B cell (primary cell): ENCODE measurements at places on chromosomes 16 and 17. TPM values are rescaled to one million over a fixed set of nuclear protein-coding genes. Genes with fewer than 3 reads are reported as not detected.

- DNase-seq, result no peak
Observed at GRCh38 chr16:23907903-23908302, 72.1 kb downstream of the PRKCB start.

GSE1 gene
- 57.3 and 72.2 TPM in 2 replicates for polyA plus RNA-seq

CPHXL2 gene
- not detected in 2 replicates for polyA plus RNA-seq

HOXB9 gene
- polyA plus RNA-seq, result 0.04 and 0.07 TPM in 2 replicates

ROGDI gene
- polyA plus RNA-seq, result 31.9 and 34.9 TPM in 2 replicates

GRCh38 chr17:67431249-67432015 lies 54.4 kb downstream of the PITPNC1 start:
- no peak for DNase-seq

DNA sequence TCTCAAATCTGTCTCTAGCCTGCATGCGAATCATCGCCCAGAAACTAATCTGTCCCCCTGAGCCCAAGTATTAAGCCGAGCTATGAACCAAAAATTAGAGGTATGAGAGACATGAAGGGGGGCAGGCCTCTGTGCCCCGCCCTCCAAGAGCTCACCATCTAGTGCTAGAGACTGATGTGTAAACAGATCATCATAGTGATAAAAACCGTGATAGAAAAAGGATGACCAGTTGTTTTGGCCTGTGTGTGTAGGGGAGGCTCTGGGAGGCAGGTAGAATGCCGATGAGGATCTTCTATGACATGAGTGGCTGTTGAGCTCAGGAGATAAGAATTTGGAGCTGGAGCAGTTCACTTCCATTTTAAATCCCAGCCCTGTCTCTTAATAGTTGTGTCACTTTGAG lies 89.1 kb upstream of the TBX2 start:
- no peak for DNase-seq

- DNase-seq, result no peak
Observed at GRCh38 chr16:71846431-71846830, 655 bp downstream of the ATXN1L start.

- no peak for DNase-seq
Observed at GRCh38 chr17:49509588-49509917, 14.5 kb downstream of the NGFR start.

GRCh38 chr16:30760577-30761426 lies 1.1 kb downstream of the CFAP119 start:
- no peak for DNase-seq

PLXDC1 gene
- 0.69 and 3.1 TPM in 2 replicates for polyA plus RNA-seq

DNA sequence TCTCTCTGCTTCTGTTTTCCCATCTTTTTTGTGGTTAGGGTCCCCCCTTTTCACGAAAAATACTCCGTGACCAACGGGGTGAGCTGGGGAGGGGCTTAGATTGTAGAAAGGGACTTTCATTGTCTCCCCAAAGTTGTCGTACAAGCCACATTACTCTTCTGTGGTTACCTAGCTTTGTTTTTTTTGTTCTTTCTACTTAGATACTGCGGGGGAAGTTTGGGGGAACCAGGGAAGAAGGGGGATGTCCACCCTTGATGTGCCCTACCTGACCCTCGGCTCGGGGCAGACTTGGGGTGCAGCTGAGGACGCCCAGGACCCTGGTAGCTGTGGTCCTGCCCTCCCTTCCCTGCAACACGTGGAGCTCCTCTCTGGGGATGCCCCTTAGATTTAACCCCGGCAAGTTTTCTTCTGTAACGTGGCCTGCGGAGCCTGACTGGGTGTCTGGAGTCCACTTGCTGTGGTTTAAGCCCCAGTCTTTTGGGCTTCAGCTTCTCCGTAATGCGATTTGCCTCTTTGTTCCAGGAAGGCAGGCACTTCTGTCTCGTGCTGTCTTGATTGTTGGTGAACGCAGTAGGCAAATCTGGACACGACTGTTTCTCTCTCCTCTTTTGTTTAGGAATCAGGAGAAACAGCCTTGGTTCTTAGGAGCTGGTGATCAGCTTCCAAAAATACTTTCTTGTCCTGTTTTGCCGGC lies 892 bp downstream of the ABCC1 start:
- DNase-seq, result peak; percentile 61

DNA sequence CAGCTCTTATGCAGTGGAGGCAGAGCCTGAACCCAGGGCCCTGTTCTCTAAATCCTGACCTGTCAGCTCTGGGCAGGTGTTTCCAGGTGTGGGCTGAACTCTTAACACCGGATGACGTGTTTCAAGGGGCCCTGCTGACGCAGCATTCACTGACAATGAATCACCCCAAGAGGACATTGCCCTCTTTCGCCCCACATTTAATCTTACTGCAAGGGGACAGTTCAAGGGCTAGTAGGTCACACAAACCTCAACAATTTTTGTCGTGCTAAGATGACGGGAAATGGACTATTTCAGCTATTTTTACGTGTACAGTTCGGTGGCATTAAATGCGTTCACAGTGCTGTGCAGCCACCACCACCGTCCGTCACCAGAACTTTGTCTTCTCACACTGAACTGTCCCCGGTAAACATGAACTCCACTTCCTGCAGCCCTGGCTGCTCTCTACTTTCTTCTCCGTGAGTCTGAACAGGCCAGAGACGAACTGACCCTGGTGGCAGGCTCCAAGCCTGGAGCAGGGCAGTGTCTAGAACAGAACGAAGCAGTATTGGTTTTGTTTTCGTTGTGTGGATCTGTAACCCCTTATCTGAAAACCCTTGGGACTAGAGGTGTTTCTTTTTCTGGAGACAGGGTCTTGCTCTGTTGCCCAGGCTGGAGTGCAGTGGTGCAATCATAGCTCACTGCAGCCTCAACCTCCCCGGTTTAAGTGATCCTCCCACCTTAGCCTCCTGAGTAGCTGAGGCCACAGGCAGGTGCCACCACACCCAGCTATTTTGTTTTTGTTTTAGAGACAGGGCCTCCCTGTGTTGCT lies 88.4 kb upstream of the CIBAR2 start:
- DNase-seq, result no peak

DNA sequence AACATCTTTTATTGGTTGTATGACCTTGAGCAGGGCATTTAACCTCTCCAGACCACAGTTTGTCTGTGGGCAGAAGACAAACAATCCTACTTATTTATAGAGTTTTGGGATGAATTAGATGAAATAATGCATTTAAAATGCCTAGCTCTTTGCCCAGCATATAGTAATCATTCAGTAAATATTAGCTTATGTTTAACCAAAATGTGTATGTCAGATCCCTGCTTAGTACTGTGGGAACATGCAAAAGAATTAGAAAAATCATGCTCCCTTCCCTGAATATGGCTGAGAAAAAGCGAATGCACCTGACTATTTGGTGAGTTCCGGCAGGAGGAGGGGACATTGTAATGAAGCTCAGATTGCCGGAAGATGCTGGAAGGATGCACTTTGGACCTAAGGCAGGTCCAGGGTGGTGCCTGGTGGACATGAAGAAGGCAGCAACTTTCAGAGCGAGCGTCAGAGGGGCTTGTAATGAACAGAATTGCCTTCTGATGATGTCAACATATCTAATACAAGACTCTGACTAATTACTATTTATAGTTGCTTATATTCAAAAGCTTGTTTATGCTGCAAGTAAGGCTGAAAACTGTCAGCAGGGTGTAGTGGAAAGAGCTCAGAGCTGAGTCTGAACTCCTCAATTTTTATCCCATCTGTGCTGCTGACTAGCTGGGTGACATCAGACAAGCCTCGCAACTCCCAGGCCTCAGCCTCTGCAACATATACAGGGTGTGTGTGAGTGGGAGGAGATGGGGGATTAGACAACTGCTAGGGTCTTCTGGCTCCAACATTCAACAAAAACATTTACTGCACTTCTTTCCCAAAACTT lies 221.2 kb downstream of the PRKCA start:
- DNase-seq, result no peak

HBA1 gene
- 38.5 and 905 TPM in 2 replicates for polyA plus RNA-seq

DNA sequence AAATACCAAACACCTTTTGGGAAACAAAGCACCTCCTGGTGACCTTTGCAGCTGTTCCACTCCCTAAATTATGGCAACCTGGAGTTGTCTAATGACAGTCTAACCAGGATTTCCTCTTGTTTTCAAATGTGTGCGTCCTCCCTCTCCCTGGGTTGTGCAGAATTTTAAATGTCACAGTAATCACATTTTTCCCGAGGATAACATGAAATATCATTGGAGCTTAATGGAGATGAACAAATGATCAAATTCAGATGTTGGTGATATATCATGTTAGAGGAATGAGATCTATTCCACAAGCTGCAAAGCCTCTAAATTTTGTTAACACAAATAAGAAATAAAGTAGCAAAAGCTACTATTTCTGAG lies 86.9 kb upstream of the HLF start:
- no peak for DNase-seq

DNA sequence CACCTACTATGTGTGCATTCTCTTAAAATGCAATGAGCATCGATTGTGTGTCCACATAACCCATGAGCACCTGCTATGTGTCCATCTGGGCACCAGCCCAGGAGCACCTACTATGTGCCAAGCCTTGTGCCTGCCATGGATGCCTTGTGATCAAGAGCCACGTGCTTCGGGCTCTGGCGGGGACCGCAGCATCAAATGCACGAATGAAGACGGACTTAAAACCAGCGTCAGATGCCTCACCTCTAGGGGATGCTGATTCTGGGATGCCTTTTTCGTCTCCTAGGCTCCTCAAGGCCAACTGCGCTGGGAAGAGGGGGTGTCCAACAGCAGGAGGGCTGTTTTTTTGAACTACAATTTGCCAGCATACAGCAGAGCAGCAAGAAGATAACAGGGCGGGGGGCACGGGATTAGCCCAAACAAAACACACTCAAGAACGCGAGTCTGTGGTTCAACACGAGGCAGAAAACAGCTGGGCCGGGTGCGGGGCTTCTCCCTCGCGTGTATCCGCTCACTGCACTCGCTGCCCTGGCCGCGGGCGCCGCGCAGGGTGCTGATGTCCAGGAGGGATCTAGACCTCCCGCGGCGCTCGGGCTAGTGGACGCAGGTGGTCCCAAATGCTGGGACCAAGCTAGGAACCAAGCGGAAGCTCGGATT lies 1.2 kb upstream of the GLIS2 start:
- DNase-seq, result peak; percentile 64

DNA sequence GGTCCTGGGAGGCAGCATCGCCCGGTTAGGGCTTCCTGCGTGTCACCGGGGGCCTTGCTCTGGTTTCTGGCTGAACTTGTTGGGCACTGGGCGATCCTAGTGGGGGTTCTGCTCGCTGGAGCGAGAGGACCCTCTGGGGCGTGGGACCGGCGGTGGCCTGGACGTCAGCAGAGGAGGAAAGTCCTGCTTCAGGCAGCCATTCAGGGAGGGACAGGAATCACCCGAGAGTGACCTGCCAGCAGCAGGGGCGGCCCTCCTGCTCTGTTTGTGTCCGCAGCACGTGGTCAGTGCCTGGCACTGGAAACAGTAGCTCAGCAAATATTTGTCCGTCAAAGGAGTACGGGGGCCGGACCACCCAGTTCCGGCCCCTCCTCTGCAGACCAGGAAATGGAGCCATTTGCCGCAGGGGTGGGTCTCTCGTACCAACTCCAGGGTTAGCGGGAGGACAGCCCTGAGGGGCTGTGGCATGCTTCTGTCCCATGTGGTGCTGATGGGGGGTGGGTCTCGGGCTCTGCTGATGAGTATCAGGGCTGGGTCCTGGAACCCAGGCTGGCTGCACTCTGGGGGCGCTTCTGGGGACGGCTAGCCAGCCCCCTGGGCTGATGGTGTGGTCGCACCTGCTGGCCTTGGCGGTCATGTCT lies 48.3 kb downstream of the BAIAP2 start:
- DNase-seq, result no peak

EPX gene
- not detected in 2 replicates for polyA plus RNA-seq

RAMP2 gene
- polyA plus RNA-seq, result not detected in 2 replicates

SMIM22 gene
- polyA plus RNA-seq, result not detected in 2 replicates

SMPD3 gene
- polyA plus RNA-seq, result 1.8 and 2.8 TPM in 2 replicates

GRCh38 chr17:80347536-80347935 lies 67.4 kb upstream of the ENDOV start:
- no peak for DNase-seq

DNA sequence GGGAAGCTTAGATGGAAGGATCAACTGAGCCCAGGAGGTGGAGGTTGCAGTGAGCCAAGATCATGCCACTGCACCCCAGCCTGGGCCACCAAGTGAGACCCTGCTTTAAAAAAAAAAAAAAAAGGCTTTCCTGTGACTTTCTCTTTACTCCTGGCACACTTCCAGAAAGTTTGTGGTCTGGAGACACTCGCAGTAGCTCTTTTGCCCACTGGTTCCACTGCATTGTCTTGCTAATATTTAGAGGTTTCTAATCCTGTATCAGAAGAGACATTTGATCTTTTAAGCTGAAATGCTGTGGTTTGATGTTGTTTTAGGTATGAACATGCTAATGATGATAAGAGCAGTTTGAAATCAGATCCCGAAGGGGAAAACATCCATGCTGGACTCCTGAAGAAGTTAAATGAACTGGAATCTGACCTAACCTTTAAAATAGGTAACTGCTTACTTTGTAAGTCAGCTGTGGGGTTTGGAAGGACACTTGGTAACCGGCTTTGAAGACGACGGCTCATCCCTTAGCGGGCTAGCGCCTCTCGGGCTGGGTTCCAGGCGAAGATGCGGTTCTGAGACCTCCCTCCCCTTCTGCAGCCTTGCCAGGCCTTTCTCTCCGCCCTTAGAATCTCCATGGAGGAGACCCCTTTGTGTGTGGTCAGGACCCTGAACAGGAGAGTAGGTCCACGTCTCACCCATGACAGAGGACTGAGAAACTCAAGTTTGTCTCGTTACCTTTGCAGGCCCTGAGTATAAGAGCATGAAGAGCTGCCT lies 23.1 kb downstream of the NTAN1 start:
- DNase-seq, result no peak

DNA sequence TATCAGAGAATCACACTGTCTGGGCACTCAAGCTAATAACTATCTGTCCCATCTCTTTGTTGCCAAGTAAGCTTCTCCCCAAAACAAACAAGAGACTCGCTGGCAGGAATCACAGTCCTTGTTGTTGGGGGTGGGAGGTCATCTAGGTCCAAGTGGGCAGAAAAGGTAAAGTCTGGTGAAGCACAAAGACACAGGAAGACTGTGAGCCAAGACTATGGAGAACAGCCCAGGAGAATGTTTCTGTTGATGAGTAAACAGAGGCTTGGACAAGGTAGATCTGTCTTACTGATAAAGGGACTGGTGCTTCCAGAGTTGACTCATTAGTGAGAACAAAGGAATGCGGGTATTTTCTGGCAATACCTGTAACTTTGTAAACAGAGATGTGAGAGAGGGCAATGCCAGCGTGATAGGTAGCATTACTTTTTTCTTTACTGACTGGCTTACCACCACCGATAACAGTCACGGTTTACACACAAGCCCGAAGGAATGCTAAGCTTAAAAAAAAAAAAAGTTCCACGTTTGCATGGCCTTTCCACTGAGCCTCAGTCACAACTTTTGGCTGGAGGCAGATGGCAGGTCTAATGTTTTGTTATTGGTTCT lies 11.5 kb upstream of the MMD start:
- DNase-seq, result no peak

GRCh38 chr16:16036359-16036792 lies 87.0 kb downstream of the ABCC1 start:
- no peak for DNase-seq

- DNase-seq, result no peak
Observed at GRCh38 chr17:65504141-65504540, 57.3 kb downstream of the AXIN2 start.

KCNJ12 gene
- not detected in 2 replicates for polyA plus RNA-seq

GRCh38 chr17:16352303-16352666 lies 984 bp downstream of the CENPV start:
- DNase-seq, result no peak
